Caki2 (cell line): ENCODE measurements at places on chromosomes 11 and 22.

GRCh38 chr11:15523543-15523942 is 408.8 kb downstream of the INSC start:
- DNase-seq = no peak

DNA sequence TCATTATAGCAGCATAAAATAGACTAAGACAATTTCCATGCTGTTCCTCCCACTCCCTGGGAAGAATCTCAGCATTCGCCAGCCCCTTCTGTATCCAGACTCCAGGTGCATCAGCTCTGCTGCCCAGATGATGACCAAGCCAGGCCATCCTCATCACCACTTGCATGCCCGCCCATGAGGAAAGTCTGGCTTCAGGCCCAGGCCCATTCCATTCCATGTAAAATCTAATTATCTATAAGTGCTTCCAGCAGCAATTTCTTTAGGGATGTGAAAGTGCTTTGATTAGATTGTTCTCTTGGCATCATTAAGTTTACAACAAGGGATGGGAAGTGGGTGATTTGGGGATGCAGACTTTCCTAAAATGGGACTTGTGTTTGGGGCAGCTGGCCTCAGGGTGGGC is 100.3 kb downstream of the INSC start:
- DNase-seq = no peak

DNA sequence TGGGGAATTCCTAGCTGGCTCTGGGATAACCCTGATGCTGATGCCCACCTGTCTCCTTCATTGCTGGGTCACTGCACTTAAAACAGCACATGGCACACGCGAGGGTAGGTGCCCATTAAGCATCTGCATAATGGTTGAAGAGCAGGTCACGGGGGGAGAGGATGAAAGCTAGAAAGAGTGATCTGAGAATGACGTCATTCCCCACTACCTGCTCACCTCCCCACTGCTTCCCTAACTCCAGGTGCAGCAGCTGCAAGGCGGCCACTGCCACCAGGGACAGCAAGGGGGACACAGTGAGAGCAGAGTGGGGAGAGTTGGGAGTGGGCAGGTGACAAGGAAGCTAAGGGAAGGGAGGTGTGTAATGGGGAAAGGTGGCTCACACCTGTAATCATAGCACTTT is 27.0 kb downstream of the ADA2 start:
- no peak for DNase-seq

DNA sequence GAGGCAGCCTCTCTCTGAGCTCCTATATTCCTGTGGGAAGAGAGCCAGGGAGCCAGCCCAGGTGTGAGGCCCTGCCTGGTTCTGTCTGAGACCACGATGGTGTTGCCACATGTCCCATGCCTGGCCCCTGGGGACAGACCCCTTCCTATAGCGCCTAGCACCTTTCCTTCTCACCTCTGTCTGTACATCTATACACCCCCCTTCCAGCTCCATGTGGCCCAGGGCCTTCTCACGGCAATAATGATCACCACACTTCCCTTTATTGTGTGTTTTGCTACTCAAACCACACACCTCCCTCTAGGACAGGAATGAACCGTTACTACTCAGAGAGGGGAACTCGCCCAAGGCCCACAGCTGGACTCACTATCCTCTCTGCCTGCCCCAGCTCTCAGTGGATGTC is 12.8 kb downstream of the CD82 start:
- no peak for DNase-seq

DNA sequence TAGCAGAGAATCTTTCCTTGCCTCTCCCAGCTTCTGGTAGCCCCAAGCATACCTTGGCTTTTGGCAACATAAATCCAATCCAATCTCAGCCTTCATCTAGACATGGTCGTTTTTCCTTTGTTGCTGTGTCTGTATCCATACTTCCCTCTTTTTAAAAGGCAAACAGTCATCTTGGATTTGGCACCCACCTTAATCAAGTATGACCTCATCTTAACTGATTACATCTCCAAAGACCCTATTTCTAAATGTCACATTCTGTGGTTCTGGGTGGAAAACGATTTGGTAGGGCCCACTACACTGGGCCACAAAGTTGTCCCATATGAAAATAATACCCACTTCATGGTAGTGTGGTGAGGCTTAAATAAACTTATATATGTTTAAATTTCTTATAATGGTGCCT is 852 bp downstream of the BUD13 start:
- no peak for DNase-seq

GRCh38 chr11:17887779-17888178 is 125.1 kb downstream of the SERGEF start:
- no peak for DNase-seq

GRCh38 chr11:124605719-124606118 is 5.5 kb upstream of the PANX3 start:
- DNase-seq = no peak

DNA sequence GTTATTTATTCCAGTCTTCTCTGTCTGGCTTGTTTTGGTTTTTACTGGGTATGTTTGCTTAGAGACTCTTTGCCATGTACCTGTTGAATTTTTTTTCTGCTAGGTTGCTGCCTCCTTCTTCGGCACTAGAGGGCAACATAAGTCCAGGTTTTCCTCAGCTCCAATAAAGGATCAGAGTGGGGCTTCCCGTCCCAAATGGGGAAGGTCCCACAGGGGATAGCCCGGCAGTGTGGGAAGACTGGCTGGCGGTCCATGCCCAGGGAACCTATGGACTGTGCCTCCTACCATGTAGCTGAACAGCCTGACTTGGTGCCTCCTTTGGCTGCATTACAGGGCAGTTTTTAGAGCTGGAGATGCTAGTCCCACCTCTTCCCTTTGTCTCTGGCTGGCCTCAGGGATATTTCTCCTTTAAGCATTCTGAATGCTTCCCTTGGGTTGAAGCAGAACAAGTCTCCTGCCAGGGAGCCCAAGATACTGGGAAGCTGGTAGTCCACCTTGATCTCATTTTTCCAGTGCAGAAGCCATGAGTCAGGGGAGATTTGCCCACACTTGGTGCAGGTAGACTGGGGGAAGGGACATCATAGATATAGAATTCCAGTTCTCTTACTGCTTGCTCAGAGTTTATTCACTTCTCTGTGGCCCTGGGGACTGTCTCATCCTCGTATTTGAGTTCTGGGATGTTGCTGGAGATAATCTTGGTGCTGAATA is 60.2 kb downstream of the BRD1 start:
- peak; percentile 60 for DNase-seq

- no peak for DNase-seq
Observed at GRCh38 chr11:96218006-96218405, 125.0 kb downstream of the MAML2 start.

GRCh38 chr11:109401545-109401944 is 20.4 kb upstream of the C11orf87 start:
- no peak for DNase-seq

DNA sequence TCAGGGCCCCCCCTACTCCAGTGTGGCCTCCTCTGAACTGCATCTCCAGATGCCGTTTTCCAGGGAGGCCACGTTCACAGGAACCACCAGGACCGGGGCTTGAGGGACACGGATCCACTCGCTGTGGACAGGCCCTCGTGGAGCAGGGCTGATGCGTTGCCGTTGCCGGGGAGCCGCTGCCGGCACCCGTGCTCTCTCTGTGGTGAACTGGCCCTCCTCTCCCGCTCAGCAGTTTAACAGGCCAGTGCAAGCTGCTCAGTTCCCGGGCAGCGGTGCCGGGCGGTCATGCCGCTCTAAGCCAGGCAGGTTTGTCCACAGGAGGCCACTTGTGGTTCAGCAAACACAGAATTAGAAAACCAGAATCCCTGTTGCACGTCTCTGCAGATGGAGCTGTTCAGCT is 301.6 kb downstream of the TBC1D22A start:
- no peak for DNase-seq

GRCh38 chr11:70839851-70840250 is 412.5 kb downstream of the SHANK2 start:
- DNase-seq = no peak

GRCh38 chr11:6251120-6251733 is 8.4 kb upstream of the CCKBR start:
- DNase-seq = peak; percentile 42

DNA sequence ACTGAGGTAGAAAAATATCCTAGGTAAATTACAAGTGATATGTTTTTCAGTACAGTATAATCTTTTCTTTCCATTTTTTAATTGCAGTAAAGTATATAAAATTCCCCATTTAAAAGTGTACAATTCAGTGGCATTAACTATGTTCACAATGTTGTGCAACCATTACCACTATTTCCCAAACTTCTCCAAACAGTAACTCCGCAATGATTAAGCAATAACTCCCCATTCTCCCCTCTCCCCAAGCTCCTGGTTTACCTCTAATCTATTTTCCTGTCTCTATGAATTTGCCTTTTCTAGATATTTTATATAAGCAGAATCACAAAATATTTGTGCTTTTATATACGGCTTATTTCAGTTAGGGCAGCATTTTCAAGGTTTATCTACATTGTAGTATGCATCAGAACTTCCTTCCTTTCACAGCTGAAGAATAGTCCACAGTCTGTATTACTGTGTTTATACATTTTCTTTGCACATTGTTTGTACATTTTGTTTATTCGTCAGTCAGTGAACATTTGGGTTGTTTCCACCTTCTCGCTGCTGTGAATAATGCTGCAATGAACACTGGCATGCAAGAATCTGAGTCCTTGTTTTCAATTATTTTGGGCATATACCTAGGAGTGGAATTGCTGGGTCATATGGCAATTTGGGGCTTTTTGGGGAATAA is 110.7 kb downstream of the RPL27A start:
- no peak for DNase-seq

DNA sequence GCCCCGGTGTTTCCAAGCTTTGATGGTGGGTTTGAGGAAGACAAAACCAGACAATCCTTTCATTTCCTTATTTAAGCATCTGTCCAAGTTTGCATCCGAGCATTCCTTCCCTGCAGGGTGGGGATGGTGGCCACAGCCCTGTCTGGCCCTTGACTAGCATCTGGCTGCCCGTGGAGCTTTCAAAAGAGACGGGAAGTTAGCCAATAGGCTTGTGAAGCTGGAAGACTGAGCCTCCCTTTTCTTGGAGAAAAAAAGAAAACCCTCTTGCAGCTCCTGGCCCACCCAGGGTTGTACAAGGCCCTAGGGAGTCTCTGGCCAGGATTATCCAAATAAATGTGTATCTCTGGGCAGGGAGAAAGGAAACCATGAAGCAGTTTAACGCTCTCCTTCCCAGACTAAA is 60.6 kb downstream of the MICAL2 start:
- DNase-seq = no peak

DNA sequence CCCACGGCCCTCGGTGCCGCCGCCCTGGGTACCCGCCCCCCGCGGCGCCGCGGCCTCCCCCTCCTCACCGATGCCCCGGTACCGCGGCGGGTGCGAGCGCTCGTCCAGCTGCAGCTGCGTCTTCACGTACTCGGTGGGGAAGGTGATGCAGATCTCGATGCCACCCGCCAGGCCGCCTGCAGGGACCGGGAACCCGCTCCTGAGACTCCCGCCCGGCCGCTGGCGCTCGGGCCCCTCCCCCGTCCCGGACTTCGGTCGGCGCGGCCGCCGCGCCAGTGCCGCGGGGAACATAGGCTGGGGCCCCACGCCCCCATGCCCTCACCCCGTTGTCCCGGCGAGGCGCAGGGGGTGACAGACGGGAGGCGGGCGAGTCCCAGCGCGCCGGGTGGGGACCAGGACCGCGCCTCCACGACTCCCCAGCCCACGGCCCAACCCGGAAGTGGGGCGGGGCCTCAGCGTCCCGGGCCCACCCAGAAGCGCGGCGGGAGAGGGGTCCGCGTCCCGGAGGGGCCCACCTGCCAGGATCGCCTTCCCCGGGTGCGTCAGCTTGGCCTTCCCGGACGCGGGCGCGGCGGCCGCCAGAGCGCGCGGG is 375 bp downstream of the SLC25A1 start:
- no peak for DNase-seq

DNA sequence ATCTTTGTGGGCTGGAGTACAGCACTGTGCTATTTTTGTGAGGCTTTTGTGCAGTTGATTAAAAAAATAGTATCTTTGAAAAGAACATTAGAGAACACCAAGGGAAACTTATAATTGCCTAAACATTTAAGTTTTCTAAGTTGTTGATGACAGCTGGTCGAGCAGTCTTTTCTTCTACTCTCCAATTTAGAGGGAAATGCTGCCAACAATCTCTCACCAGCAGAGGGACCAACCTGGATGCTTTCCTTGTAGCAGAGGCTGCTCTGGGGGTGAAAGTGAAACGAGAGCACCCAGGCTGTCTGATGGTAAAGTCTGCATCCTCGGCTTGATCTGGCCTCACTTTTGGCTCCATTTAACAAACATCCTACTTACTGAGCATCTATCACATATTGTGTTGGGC is 1286.5 kb upstream of the TENM4 start:
- DNase-seq = no peak

GRCh38 chr22:46830841-46831240 is 68.4 kb downstream of the TBC1D22A start:
- no peak for DNase-seq

GRCh38 chr22:50568626-50569025 is 5.9 kb upstream of the SYCE3 start:
- no peak for DNase-seq

DNA sequence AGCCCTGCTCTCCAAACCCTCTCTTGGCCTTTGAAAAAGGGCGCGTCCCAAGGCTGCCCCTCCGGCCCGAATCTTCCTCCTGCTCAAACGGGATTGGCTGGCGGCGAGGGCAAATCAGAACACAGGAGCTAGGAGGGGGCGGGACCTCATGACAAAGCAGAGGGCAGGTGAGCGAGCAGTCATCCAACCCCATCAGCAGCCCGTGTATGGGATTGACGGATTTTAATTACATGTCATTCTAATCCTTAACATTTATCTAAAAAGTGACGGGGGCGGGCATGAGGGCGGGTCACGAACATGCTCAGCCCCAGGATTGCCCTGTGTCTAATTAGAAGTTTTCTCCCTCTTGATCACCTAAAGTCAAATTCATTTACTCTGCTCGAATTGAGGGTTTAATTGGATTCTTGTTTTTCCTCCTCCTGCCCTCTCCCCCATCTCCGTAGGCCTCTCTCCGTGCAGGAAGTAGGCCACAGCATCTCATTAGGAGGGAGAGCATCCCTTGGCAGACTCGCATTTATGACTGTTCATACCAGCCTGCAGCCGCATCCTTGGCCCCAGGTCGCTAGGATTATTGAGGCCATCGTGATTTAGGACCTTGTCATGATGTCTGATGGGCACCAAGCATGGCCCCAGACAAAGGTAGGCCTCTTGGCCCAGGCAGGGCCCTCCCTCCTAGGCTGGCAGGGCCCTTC is 147.1 kb downstream of the CHST1 start:
- DNase-seq = no peak

GRCh38 chr11:36051235-36052144 is 107.6 kb downstream of the LDLRAD3 start:
- DNase-seq = no peak

GRCh38 chr11:80144897-80145594 is 704.2 kb upstream of the TENM4 start:
- DNase-seq = peak; percentile 50

GRCh38 chr11:104803776-104804175 is 94.5 kb downstream of the CASP12 start:
- DNase-seq = no peak

DNA sequence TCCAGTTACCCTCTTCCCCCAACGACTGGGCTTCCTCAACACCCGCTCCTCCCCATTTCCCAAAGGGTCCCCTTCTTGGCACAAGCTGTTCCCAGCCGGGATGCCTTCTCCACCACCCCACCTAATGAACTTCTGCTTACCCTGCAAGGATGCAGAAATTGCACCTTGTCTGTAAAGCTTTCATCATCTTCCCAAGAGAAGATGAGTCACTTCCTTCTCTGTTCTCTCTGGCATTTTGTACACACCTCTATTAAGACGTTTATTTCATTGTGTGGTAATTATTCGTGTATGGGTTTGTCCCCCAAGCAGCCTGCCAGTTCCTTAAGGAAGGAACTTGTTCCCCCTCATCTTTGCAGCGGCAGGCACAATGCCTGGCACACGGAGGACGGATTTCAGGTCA is 351.1 kb downstream of the CADM1 start:
- DNase-seq = no peak

GRCh38 chr11:122833846-122834464 is 4.3 kb upstream of the CRTAM start:
- no peak for DNase-seq
